Activated CD4-positive, CD25-positive, alpha-beta regulatory T cell (primary cell): ENCODE measurements at places on chromosomes 2 and 18.

GRCh38 chr2:1476617-1477195, 63.4 kb downstream of the TPO start:
- DNase-seq = no peak

GRCh38 chr2:47607680-47608061, 175.3 kb upstream of the MSH6 start:
- DNase-seq = no peak

DNA sequence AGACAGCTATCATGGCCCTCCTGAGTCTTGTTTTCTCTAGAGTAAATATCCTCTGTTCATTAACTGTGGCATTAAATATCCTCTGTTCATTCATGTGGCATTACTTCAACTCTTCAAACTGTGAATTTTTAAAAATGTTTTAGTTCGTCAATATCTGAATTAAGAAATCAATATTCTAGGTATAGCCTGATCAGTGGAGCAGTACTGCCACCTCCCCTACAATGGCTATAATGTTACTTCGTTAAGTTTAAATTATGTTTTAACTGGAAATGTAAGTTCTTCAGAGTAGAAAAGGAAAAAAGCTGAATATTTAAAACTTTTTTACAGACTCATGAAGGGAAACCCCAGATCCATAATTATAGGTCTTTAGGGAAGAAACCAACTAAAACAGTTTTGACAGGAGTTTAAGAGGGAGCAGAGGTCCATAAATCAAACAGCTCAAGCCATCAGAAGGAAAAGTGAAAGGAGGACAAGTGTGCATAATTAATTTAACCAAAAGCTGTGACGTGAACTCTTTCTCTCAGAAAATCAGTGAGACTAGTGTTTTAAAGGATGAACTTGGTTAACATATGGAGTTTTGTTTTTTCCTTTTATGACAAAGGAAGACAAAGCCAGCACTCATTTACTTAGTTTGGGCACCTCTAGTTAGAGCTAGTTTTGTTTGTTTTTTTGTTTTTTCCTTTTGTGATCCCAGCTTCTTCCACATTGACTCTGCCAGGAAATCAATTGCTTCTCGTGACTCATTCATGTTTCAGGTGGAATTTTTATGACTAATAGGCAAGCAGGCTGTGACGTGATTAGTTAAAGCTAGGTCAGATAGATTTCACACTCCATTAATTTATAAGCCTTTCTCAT, 44.9 kb downstream of the RBBP8 start:
- no peak for DNase-seq

DNA sequence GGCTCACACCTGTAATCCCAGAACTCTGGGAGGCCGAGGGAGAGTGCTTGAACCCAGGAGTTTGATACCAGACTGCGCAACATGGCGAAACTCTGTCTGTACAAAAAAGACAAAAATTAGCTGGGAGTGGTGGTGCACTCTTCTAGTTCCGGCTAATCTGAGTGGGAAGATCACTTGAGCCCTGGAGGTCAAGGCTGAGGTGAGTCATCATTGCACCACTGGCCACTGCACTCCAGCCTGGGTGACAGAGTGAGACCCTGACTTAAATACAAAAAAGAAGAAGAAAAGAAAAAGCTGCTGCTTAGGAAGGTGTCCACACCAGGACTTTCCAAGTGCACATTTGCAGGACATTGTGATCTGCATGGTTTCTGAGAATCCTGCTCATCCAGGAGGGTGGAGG, 16.4 kb downstream of the SKOR2 start:
- no peak for DNase-seq

DNA sequence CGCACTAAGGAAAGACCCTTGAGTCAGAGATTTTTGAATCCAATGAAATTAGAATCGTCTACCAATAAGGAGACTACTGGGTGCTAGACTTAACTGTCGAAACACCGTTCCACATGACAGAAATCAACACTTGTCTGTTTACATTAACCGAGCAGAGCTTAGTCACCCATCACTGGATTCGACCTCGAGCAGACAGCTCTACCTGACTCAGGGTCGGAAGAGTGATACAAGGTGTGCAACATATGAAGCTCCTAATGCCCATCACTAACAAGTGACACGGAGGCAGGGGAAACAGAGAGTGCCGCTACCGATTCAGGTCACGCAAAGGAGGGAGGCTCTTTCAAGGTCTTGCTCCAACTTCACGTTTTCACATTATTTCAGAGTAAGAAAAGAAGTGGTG, 54.2 kb upstream of the FZD5 start:
- no peak for DNase-seq

DNA sequence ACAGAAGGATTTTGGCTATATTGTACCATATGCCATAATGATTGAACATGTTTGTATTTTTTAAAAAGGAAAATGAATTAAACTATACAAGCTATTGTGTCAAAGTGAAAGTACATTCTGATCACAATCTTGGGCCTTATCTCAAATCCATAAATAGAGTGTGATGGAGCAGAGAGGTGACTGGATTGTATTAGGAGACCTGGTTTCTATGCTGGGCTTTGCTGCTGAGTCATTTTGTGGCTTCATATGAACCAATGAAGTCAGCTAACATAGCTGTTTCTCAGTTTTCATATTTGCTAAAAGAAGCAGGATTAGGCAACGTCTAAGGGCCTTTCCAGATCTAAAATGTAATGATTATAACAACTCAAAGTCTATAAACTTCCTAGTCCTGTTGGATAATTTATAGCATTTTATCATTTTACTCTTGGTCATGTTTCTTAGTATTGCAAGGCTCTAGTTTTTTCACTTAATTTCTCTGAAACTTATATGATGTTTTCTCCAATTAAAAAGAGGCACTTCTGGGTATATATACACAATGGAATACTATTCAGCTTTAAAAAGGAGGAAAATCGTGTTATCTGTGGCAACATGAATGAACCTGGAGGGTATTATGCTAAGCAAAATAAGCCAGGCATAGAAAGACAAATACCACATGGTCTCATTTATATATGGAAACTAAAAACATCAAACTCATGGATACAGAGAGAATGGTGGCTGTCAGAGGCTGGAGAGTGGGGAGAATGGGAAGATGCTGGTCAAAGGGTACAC, 112.3 kb downstream of the MEP1B start:
- no peak for DNase-seq

GRCh38 chr2:69545477-69545932, 98.0 kb downstream of the AAK1 start:
- no peak for DNase-seq

DNA sequence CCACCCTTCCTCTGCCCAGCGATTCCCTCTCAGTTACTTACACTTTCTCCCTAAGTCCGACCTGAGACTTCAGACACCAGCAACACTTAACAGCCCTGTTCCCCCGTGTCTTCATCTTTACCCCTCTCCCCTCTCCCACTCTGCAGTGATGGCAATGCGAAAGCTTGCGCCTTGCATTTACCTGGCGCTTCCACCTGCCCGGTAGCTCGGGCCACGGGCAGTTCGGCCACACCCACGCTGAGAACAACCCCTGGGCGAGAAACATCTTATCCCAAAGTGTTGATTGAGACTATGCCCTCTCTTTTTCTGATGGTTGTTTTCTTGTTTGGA, 558 bp downstream of the DNAJC10 start:
- no peak for DNase-seq

DNA sequence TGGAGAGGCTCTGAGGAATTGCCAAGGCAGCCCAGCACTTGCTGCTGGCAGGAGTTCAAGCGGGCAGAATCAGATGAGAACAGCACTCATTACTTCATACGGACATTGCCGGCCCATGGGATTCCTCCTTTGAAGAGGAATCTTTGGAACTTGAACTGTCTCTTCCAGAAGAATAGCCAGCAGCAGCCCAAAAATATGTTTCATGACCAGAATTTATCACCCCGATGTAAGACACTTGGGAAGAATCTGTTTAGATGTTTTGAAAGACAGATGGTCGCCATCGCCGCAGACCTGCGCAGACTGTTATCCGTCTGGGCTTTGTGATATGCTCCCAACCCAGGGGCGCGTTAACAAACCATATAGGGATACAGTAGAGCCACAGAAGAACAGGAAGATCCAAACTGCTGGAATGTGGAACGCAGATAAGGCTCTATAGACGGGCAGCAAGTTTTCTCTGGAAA, 3.7 kb upstream of the ADI1 start:
- no peak for DNase-seq

- DNase-seq = no peak
These were observed 442.6 kb upstream of the MYT1L start for GRCh38 chr2:2773692-2774091.

DNA sequence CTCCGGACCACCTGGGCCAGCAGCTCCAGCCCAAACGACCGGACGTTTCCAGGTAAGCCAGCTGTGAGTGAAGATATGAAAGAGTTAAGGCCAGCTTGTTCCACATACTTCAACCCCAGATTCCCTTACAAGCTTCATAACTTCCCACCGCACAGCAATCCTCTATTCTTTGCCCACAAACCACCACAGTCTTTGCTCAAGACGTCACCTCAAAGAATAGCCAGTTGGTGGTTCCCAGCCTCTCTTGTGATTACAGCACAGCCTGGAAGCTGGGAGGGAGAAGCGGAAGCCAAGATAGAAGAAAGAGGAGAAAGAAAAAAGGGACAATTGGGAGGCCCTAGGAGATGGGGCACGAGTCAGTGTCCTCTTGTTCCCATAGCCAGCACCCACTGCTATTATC, 70.6 kb downstream of the NRP2 start:
- no peak for DNase-seq

GRCh38 chr2:132448771-132449170, 32.2 kb downstream of the GPR39 start:
- no peak for DNase-seq

- no peak for DNase-seq
These were observed 373.7 kb downstream of the RBM43 start for GRCh38 chr2:150887926-150888325.

GRCh38 chr2:130358420-130359350, 2.8 kb downstream of the PTPN18 start:
- DNase-seq = no peak

DNA sequence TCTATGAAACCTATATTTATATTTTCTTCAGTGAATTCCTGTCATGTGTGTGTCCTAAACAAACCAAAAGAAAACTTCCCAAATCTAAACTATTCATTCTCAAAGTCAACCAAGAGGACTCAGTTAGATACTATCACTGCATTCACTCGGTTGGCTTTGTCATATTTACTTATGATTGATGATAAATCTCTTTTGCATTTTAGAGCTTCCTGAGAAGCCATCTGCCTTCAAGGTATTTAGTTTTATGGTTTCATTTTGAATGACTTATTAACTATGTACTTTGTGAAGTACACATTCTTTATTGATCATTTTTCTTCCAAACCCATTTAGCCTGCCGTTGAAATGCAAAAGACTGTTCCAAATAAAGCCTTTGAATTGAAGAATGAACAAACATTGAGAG, 36.2 kb downstream of the ANKRD30B start:
- DNase-seq = no peak

DNA sequence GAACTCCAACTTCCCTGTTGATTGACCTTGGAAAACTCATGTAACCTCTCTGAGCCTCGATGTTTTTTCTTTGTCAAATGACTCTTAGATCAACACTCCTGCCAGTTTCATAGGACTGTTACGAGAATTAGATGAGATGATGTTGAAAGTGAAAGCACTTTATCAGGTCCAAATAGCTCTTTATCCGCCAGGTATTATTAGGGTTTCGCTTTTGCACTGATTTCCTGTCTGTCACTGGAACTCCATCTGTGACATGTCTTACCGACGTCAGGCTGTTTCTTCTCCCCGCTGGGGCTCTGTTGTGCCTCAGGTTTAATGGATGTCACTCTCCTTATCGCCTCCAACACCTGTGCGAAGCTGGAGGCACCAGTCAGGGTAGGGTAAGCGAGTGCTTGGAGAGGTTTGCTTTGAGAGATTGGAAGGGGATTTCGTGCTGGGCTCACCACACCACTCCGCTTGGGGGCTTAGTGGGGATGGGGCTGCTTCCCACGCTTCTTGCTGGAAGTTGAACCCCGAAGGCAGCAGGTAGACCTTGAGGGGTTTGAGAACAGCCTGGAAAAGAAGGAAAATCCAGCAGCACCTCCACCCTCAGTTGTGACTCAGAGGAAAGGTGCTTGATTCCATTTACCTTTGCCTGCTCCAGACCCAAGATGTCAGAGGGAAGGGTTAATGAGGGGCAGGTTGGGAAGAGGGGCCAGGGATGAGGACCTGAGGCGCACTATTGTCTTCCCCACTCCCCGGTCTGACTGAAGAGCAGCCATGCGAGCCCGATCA, 4.3 kb downstream of the GAD1 start:
- DNase-seq = no peak

DNA sequence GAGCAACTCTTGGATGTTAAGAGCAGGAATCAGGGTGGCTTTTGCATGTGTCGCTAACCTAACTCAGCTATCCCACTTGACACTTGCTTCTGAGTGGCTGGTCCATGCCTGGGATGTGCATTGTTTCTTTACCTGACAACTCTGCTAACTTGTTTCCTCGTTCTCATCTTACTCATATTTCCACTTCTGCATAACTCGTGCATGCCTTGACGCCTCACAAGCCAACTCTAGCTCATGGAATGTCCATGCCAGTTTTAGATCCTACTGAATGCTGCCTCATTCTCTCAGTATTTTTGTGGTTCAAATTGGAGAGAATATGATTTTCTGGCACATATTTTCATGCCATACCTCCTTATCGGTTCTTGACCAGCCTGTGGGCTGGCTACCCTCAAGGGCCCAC, 52.5 kb downstream of the CDCA7 start:
- no peak for DNase-seq

DNA sequence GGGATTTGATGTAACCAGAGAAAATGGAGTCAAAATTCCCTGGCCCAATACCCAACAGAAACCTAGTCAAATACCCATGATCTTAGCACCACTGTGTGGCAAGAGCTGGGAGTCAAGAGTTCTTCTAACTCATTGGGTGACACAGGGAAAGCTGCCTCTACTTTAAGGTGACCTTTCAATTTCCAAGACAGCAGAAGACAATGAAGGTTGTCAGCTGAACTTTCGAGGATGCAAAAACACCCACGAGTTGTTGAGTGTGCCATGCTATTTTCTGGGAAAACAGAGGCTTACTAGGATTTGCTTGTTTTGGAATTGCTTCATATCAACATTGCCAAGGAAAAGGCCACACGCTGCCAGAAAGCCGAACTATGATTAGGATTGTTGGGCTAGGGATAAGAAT, 61.6 kb upstream of the CYRIA start:
- DNase-seq = no peak

- no peak for DNase-seq
These were observed 23.2 kb downstream of the RNF152 start for GRCh38 chr18:61869636-61870035.

GRCh38 chr2:152443771-152444170, 108.8 kb downstream of the FMNL2 start:
- no peak for DNase-seq

DNA sequence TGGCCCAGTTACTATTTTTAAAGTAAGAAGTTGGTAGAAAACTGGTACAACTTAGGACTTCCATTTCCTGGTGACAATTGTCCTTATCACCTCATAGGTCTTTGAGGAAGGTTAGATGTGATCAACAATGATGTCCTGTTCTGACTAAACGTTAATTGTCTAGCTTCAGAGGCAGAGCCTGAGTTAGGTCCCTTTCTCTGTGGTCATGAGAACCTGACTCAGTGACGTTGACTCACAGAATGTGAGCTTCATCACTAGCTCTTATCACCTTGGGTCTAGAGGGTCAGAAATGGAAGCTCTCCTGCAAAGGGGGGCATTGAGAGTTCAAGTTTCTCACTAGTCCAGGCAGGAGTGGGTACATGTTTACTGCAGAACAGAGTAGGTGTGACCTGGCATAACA, 60.6 kb upstream of the ATP8B1 start:
- no peak for DNase-seq
